Spinal cord (tissue), 10 donors: ENCODE measurements at places on chromosomes 16 and 17.

GRCh38 chr16:87000001-87000400 lies 317.2 kb downstream of the C16orf95 start:
- H3K4me3 ChIP-seq = no peak overlapping the region
- peaks cover 5% of the 10 kb centered on the region for H3K4me1 ChIP-seq
- H3K27ac ChIP-seq = no peak overlapping the region
- no peak for DNase-seq
- peaks cover 7% of the 10 kb centered on the region for H3K27me3 ChIP-seq

DNA sequence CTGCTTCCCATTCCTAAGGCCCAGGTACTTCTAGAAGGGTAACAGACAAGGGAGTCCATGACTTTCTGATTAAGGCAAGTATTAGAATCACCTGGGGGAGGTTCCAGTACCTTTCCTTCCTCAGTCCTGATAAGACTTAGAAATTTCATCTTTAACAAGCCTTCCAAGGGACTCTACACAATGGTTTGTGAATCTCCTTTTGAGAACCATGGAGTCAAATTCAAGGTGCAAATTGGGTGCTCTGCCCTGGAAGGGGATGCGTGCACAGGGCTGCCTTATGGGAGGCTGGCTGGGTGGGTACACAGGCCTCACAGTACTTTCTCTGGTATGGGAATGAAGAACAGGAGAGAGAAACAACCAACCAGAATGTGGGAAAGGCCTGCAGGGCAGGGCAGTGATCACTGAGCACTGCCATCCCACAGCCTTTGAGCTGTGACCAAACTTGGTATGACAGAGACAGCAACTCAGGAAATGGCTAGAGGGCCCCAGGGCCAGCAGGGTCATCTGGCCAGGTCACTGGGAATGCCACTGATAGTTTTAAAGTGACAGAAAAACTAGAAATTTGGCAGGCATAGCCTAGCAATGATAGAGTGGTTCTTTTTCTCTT lies 3.6 kb upstream of the TMIGD1 start:
- H3K36me3 ChIP-seq = no peaks in the 10 kb centered on the region
- H3K4me1 ChIP-seq = peaks cover 3% of the 10 kb centered on the region
- H3K4me3 ChIP-seq = no peak overlapping the region
- no peaks in the 10 kb centered on the region for H3K27me3 ChIP-seq
- no peak for DNase-seq

GRCh38 chr16:12245921-12246720 lies 269.6 kb downstream of the SNX29 start:
- H3K36me3 ChIP-seq = no peaks in the 10 kb centered on the region
- no peaks in the 10 kb centered on the region for H3K27me3 ChIP-seq
- H3K4me1 ChIP-seq = peaks cover 5% of the 10 kb centered on the region
- no peak overlapping the region for H3K27ac ChIP-seq
- H3K4me3 ChIP-seq = no peak overlapping the region

DNA sequence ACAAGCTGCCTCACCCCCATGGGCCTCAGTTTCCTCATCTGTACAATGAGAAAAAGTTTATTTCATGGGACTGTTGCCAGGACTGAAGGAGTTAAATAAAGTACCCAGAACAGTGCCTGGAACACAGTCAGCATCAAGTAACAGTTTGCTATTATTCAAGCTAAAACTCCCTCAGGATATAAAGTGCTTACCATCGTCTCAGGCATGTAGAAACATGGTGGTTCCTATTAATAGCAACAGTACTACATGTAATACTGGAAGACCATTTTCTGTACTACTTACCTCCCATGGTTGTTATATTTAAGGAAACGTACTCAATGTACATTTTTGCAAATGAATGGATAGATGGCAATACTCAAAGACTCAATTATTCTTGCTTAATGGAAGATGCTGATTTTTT lies 93.4 kb downstream of the NCOR1 start:
- no peak overlapping the region for H3K4me3 ChIP-seq
- H3K27me3 ChIP-seq = no peaks in the 10 kb centered on the region
- DNase-seq = no peak

DNA sequence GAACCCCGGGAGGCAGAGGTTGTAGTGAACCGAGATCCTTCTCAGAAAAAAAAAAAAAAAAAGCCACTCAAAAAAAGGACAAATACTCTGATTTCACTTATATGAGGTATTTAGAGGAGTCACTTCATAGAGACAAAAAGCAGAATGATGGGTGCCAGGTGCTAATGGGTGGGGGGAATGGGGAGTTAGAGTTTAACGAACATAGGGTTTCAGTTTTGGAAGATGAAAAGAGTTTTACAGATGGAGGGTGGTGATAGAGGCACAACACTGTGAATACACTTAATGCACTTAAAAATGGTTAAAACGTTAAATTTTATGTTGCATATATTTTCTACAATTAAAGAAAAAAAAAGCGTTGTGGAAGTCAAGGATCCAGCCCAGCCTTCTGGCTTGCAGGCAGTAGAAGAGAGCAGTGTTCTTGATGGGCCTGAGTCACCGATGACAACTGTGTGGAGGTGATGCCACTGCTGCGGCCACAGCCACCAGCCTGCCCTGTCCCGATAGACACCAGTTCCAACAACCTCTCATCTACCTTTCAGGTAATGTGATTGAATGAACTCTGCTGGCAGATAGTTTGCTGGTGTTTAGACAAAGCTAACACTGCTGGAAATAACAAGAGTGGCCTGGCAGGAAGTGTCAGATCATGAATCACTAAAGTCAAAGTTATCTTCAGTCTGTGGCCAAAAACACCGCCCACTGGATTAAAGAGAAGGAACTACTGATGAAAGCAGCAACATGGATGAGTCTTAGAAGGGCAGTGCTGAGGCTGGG lies 49.9 kb upstream of the COX10 start:
- peaks cover 14% of the 10 kb centered on the region for H3K4me1 ChIP-seq
- peaks cover 2% of the 10 kb centered on the region for H3K36me3 ChIP-seq
- H3K4me3 ChIP-seq = no peak overlapping the region
- H3K27ac ChIP-seq = no peak overlapping the region
- no peaks in the 10 kb centered on the region for H3K27me3 ChIP-seq

GRCh38 chr17:45895304-45895968 lies 1.1 kb downstream of the MAPT start:
- H3K4me3 ChIP-seq = peak overlapping the region; percentile 69
- peak; percentile 95 for DNase-seq
- H3K27ac ChIP-seq = peak overlapping the region; percentile 57
- H3K36me3 ChIP-seq = no peaks in the 10 kb centered on the region
- peaks cover 34% of the 10 kb centered on the region for H3K4me1 ChIP-seq

DNA sequence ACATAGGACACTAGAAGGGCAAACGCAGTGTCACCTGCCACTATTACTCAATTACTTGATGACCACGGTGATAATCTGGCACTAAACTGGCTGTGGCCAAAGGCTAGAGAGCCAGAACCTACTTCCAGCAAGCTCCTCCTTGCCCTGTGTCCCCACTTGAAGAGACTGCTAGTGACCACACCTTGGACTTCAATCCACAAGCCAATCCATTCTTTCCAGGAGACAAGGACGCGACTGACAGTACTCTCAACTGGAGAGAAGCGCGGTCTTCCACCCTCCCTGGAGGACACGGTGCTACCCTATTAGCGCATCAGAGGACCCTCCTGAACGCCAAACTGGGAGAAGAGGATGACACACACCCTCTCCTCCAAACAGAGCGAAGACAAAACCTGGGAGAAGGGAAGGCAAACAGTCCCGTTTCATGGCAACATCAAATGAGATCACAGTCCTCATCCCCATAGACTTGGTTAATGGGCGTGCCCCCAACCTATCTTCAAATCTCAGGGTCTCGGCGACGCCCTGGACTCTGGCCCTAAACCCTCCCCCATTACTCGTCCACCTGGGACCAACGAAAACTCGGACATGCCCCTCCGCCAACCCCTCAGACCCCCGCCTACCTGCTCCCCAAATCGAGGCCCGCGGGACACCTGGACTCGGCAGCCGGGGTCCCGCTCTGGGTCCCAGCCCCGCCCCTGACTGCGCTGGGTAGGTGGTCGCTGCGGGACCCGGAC lies 508 bp downstream of the FLCN start:
- peak overlapping the region; percentile 87 for H3K4me3 ChIP-seq
- H3K4me1 ChIP-seq = peaks cover 27% of the 10 kb centered on the region
- no peaks in the 10 kb centered on the region for H3K27me3 ChIP-seq
- H3K36me3 ChIP-seq = peaks cover 13% of the 10 kb centered on the region
- peak overlapping the region; percentile 95 for H3K27ac ChIP-seq

GRCh38 chr16:17359788-17360390 lies 110.9 kb downstream of the XYLT1 start:
- H3K4me3 ChIP-seq = no peak overlapping the region
- DNase-seq = no peak
- H3K27me3 ChIP-seq = no peaks in the 10 kb centered on the region
- peaks cover 22% of the 10 kb centered on the region for H3K4me1 ChIP-seq
- H3K27ac ChIP-seq = no peak overlapping the region
- H3K36me3 ChIP-seq = peaks cover 2% of the 10 kb centered on the region

- peaks cover 22% of the 10 kb centered on the region for H3K4me1 ChIP-seq
- peak overlapping the region; percentile 46 for H3K4me3 ChIP-seq
- no peaks in the 10 kb centered on the region for H3K36me3 ChIP-seq
- DNase-seq = peak; percentile 71
- peaks cover 37% of the 10 kb centered on the region for H3K27me3 ChIP-seq
Observed at GRCh38 chr17:45782889-45783592, 1.1 kb upstream of the CRHR1 start.

GRCh38 chr17:71145486-71145885 lies 975.3 kb upstream of the SOX9 start:
- H3K27ac ChIP-seq = no peak overlapping the region
- no peaks in the 10 kb centered on the region for H3K4me1 ChIP-seq
- no peak for DNase-seq
- H3K4me3 ChIP-seq = no peak overlapping the region
- H3K27me3 ChIP-seq = no peaks in the 10 kb centered on the region

DNA sequence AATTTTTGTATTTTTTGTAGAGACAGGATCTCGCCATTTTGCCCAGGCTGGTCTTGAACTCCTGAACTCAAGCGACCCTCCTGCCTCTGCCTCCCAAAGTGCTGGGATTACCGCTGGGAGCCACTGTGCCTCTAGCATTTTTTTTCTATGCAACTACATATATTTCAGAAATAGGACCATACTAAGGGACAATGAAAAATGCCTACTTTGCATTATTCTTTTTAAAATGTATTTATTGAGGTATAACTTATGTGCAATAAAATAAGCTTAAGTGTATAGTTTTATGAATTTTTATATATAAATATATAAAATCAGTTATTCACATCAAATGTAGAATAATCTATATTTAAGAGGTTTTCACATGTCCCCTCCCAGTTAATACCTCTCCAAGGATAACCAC lies 38.1 kb downstream of the KATNIP start:
- no peak overlapping the region for H3K4me3 ChIP-seq
- H3K27me3 ChIP-seq = no peaks in the 10 kb centered on the region
- no peak overlapping the region for H3K27ac ChIP-seq
- H3K36me3 ChIP-seq = peaks cover 3% of the 10 kb centered on the region
- H3K4me1 ChIP-seq = no peaks in the 10 kb centered on the region

DNA sequence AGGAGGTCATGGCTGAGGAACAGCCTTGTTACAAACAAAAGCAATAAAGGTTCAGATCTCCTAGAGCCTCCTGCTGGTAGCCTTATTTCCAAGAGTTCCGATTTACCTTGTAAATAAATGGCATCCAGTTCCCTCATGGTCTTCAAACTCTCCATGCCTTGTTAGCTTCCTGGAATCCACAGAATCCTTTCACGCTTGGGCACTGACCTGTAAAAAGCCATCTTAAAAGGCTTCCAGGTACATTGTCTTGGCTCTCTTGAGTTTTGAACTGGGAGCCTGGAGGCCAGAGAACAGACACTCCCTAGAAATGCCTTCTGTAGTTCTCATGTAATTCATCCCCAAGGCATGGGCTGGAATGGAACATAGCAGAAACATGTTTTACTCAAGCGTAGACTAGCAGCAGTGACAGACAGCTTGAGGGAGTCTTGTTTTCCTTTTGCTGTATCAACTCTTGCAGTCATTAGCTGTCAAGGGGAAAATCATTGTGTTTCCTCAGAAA lies 207.9 kb downstream of the SNX29 start:
- no peak overlapping the region for H3K4me3 ChIP-seq
- DNase-seq = peak; percentile 28
- no peak overlapping the region for H3K27ac ChIP-seq
- no peaks in the 10 kb centered on the region for H3K27me3 ChIP-seq
- no peaks in the 10 kb centered on the region for H3K36me3 ChIP-seq

DNA sequence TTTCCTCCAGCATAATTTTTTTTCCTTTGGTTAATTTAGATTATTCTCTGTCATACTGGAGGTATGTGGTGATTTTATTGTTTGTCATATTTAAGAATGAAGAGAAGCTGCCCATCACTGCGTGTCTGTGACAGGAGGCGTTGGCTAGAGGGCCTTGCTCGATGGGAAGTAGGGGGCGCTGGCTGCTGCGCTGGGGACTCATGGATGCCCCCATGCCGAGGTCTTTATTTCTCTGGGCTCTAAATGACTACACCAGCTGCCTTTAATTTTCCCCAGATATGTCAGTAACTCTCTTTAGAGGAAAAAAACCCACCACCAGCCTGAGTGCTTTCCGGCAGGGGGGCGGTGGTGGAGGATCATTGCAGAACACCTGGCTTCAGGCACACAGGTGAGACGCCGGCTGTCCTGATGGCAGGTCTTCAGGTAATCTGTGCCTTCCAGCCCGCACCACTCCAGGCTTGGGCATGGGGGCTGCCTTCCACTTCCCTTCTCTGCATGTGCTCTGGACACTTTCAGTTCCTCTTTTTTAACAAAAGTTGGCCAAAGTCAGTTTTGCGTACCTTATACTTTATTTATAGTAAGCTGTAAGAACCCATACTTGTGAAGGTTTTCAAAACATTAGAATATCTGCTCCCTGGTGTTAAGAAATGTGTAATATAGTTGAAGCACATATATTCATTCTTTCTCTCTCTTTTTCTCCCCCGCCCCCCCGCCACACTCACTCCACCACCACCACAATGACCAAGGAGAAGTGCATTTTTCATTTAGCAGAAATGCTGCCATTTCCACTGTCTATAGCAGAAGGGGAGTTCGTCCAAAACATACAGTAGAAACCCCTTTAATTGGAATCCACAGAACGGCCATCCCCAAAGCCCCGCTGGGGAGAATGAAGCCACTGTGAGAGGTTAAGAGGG lies 192.7 kb downstream of the RPTOR start:
- no peak overlapping the region for H3K4me3 ChIP-seq
- DNase-seq = no peak
- H3K27me3 ChIP-seq = no peaks in the 10 kb centered on the region

DNA sequence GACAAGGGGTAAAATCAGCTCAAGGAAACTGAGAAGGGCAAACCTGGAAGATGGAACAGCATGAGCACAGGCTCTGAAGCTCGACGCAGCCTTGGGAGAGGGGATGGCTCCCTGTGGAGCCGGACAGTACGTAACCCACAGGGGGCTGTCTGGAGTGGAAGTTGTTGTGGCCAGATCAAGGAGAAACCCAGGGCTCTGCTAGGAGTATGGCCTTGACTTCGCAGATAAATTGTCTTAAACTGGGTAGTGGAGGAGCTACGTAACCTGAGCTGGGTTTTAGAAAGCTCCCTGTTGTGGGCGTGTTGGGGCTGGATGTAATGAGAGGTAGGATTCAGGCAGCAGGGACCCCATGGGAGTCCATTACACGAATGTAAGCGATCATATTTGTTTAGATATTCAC lies 25.5 kb upstream of the AXIN2 start:
- H3K4me1 ChIP-seq = peaks cover 36% of the 10 kb centered on the region
- no peak overlapping the region for H3K27ac ChIP-seq
- no peak overlapping the region for H3K4me3 ChIP-seq
- no peak for DNase-seq
- H3K36me3 ChIP-seq = no peaks in the 10 kb centered on the region

GRCh38 chr17:82650723-82651122 lies 2.5 kb upstream of the WDR45B start:
- DNase-seq = no peak
- no peak overlapping the region for H3K4me3 ChIP-seq
- H3K27me3 ChIP-seq = no peaks in the 10 kb centered on the region
- peaks cover 28% of the 10 kb centered on the region for H3K4me1 ChIP-seq
- H3K27ac ChIP-seq = no peak overlapping the region

- no peak overlapping the region for H3K27ac ChIP-seq
- H3K36me3 ChIP-seq = no peaks in the 10 kb centered on the region
- H3K4me1 ChIP-seq = peaks cover 4% of the 10 kb centered on the region
- no peak overlapping the region for H3K4me3 ChIP-seq
- no peaks in the 10 kb centered on the region for H3K27me3 ChIP-seq
Observed at GRCh38 chr17:61143026-61143425, 256.6 kb upstream of the TBX2 start.
